ENCODE measurements at places on chromosomes 13 and 19.

DNA sequence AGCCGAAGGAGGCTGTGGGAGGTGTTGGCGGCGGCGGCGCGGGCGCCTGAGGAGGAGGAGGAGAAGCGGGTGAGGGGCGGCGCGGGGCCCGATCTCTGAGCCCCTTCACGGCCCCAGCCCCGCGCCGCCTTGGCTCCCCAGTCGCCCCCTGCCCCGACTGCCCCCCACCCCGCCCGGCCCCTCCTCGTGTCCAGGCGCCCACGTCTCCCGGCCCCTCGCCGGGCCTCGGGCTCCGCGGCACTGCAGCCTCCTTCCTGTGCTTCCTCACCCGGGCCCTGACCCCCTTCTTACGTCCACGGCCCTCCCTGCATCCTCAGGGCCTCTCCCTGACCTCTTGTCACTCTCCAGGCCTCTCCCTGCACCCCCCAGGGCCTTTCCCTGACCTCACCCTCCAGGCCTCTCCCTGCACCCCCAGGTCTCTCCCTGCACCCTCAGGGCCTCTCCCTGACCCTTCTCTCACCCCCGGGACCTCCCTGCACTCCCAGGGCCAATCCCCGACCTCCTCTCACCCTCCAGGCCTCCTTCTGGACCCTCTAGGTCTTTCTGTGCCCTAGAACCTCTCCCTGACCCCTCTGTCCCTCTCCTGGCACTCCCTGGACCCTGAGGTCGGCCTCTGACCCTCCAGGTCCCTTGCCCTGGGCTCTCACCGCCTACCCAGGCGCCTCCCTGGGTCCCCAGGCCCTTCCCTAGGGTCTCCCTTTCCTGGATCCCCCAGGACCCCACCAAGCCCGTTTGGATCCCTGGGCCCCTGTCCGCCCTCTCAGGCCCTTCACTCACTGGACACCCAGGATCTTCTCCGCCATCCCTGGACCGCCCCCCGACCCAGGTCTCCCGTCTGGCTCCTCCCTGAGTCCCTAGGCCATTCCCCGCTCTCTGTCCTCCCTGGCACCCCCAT lies 460 bp downstream of the KMT5C start:
- DNase-seq, result no peak

- peak; percentile 59 for DNase-seq
Observed at GRCh38 chr19:14048443-14049153, 13.3 kb downstream of the PALM3 start.

- DNase-seq, result no peak
Observed at GRCh38 chr19:47241919-47242577, 11.0 kb upstream of the BBC3 start.

- DNase-seq, result no peak
Observed at GRCh38 chr13:73254827-73255226, 196.0 kb downstream of the KLF5 start.

- no peak for DNase-seq
Observed at GRCh38 chr13:19818223-19818842, 35.6 kb upstream of the PSPC1 start.

DNA sequence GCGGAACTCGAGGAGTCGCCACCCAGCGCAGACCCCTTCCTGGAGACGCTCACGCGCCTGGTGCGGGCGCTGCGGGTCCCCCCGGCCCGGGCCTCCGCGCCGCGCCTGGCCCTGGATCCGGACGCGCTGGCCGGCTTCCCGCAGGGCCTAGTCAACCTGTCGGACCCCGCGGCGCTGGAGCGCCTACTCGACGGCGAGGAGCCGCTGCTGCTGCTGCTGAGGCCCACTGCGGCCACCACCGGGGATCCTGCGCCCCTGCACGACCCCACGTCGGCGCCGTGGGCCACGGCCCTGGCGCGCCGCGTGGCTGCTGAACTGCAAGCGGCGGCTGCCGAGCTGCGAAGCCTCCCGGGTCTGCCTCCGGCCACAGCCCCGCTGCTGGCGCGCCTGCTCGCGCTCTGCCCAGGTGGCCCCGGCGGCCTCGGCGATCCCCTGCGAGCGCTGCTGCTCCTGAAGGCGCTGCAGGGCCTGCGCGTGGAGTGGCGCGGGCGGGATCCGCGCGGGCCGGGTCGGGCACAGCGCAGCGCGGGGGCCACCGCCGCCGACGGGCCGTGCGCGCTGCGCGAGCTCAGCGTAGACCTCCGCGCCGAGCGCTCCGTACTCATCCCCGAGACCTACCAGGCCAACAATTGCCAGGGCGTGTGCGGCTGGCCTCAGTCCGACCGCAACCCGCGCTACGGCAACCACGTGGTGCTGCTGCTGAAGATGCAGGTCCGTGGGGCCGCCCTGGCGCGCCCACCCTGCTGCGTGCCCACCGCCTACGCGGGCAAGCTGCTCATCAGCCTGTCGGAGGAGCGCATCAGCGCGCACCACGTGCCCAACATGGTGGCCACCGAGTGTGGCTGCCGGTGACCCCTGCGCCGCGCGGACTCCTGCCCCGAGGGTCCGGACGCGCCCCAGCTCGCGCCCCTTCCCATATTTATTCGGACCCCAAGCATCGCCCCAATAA lies 2.3 kb downstream of the AMH start:
- no peak for DNase-seq

DNA sequence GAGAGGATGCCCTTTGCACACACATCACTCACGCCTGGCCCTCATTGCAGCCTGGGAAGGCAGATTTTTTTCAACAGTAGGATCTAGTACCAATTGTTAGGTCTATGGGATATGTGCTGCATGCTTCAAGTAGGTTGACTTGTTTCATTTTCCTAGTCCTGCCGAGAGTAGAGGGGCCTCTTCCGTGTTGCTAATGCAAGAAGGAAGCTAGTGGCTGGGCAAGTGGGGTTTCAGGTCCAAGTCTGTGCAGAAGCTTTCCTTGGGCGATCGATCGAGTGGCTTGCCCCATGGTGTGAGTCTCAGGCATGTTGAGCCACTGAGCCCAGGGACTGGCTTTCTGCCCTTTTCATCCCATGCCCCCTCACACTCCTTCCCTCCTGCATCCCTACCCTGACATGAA lies 13.7 kb downstream of the ILF3 start:
- no peak for DNase-seq

GRCh38 chr19:9885077-9885552 lies 50.0 kb downstream of the PIN1 start:
- no peak for DNase-seq

DNA sequence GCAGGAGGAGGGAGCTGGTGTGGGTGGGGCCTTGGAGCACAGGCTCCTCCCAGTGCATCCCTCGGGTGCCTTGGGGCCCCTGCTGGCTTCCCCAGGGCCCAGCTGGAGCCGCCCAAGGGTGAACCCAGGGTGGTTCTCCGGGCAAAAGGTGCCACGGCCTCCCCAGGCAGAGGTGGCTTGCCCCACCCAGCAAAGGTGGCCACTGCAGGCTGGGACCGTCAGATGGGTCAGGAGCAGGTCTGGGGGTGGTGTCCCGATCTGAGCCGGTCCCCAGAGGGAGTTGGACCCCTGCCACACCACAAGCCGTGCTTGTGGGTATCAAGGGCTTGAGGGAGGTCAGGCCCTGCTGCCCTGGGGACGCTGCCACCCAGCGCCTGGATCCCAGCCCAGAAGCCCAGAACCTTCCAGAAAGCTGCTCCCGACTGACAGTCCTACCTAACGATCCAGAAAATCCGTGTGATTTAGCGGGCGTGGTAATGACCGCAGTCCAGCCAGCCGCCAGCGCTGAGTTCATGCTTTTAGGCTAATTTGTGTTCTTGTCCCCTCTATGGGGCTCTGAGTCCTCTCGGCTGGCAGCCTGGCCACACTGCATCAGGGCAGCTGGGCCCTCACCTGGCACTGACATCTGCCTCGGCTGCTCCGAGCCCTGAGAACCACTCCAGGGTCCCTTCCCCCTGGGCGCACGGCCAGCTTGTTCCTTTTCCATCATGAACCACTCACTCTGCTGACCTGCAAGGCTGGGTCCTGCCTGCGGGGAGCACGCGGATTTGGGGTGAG lies 5.0 kb upstream of the GRIN3B start:
- DNase-seq, result no peak

- DNase-seq, result no peak
Observed at GRCh38 chr19:35048911-35049411, 7.4 kb downstream of the HPN start.

DNA sequence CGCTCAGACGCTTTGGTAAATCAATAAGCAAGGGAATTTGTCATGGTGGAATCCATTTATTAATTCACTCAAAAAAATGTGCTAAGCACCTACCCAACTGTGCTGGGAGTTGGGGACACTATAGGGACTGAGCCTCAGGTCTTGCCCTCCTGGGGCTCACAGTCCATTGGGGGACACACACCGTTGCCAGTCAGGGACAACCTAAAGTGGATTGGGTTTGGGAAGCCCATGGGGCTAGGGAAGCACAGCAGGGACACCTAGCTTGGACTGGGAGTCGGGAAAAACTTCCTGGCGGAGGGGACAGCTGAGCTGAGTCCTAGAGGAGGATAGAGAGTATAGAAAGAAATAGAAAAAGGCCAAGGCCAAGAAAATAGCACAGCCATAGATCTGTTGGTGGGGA lies 8.5 kb downstream of the FOSB start:
- no peak for DNase-seq

DNA sequence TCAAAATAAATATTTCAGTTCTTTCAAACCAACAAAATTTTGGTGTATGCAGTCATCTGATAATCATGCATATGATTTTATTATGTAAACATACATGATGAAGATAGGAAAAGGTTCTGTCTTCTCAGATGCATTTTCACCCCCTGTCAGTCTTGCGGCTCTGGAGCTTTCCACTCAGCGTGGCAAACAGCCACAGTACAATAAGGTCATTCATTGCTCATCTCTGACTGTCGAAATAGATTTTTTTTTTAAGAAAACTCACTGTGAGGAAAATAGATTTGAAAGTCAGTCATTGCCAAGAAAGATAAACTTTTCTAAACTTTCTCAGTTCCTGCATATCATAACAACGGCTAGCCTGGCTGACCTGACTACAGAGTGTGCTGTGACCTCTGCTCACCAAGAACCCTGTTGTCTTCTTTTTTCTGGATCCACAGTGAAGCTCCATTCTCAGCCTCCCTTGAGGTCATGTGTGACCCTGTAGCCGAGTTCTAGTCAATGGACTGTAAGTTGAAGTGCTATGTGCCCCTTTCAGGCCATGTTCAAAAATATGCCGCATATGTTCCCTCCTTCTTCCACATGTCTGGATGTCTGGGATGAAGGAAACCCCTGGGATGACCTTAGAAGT lies 519.6 kb downstream of the KLF5 start:
- no peak for DNase-seq

GRCh38 chr13:25678398-25678797 lies 306.6 kb downstream of the ATP8A2 start:
- DNase-seq, result no peak

GRCh38 chr13:99151516-99151915 lies 49.1 kb upstream of the UBAC2 start:
- DNase-seq, result peak; percentile 89

GRCh38 chr13:29897102-29897501 lies 46.7 kb upstream of the UBL3 start:
- DNase-seq, result no peak

- DNase-seq, result no peak
Observed at GRCh38 chr13:43546251-43546650, 240.5 kb downstream of the ENOX1 start.

DNA sequence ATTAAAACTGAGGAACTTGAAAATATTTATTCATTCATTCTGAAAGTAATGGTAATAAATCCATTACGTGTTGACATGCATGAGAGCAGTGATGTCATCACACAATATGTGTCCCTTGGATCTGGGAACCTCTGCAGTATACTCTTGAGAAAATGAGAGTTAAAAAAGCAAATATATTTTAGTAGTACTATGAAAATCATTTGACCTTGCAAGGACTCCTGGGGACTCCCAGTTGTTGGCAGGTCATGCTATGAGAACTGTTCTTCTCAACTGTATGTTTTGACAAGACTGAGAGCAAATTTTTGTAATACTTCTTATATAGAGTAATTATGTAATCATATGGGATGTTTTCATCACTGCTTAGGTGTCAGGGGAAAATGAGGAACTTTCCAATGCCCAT lies 249.4 kb downstream of the PCCA start:
- DNase-seq, result no peak

DNA sequence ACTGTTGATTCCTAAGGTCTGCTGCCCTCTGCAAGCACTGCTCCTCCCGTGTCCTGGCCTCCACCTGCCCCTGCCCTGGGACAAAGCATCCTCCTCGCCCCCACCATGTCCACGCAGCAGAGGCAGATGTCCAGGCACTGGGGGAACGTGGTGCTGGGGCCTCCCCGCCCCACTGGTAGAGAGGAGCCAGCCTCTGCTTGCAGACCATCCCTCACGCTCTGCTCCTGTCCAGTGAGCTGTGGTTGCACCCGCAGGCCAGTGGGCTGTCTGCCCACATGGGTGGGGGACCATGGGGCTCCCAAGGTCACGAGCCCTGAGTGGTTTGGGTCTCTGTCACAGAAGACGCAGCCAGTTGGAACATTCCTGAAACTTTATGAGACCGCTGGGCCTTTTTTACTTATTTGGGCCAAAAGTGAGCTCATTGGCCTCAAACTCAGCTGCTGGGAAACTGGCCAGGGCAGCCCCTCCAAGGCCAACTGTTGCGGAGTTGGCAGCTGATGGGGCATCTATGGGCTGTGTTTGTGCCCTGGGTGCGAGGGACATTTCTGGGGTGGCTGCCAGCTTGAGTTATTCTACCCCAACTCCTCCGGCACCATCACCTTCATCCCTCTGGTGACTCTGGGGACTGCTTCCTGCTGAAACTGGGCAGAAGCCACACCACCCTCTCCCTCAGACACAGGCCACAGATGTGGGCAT lies 64.8 kb upstream of the F7 start:
- DNase-seq, result no peak

DNA sequence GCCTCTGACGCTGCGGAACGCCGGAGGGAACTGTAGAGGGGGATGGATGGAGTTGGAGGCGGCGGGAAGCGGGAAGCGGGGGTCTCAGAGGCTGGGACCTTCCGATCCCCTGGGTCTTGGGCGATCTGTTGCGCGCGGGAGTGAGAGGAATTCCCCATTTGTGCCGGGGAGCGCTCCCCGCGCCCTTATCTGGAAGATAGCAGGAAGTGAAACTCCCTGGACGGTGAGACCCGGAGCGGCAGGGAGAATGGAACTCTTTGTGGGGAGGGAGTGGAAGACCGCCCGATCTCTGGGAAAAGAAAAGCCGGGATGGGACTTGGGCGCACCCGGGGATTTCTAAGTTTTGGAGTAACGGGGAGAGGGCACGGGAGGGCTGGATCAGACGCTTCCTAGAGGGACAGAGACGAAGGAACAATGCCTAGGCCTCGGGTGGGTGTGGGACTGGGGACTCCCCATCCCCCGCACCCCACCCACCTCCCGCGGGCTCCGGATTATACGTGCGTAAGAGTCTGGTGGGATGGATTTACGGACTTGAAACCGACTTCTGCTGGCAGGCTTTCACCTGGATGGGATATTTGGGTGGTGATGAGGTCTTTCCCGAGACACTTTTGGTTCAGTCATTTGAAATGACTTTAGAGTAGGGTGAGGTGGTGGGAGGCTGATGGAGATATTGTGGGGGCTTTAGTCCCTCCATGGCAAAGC lies 495 bp downstream of the LSR start:
- no peak for DNase-seq

DNA sequence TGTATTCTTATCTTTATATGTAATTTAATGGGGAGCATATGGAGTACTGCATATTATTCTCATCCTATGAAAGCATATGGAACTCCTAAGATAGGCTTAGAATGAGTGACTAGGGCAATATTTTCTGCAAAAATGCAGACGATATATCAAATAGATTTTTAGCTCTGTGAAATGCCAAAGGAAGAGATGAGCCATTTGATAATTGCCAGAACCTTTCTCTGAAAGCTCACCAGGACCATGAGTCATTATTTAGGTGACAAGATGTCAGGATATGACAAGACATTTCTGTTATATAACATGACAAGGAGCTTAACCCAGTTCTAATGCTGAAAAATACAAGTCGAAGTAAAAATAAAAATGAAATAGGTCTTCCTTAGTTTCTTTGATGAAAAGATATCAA lies 145.0 kb downstream of the SLITRK6 start:
- no peak for DNase-seq

GRCh38 chr19:21912654-21913053 lies 76.7 kb upstream of the ZNF43 start:
- no peak for DNase-seq
